HCEC 1CT (cell line): ENCODE measurements at places on chromosomes 16 and 17.

DNA sequence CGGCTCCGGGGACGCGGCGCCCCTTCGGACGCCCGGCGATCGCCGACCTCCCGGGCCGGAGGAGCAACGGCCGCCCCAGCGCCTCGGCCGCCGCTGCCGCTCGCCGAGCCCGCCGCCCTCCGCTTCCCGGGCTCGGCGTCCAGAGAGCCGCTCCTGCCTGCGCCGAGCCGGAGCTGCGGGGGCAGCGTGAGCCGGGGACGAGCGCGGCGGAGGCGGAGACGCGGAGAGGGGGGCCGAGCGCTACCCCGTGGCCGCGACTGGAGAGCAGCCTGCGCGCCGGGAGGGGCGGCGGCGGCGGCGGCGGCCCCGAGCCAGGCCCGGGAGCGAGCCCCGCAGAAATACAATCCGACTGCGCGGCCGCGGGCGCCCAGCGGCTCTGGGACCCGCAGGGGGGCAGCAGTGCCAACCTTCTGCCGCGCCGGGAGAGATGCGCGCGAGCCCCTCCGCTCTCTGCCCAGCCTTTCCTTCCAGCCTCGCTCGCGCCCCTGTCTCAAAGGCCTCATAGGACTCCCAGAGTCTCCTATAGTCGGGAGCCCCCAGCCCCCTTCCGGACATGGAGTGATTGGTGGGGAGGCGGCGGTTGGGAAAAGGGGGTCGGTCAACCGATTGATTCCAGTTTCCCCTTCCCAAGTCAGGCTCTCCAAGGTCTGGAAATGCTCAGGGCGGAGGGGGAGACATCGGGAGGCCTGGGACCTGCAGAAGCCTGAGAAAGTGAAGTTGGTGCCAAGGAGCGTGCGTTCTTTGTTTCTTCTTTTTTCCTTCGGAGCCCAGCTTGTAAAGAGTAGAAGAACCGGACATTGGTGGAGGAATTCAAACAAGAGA lies 1.0 kb upstream of the SDK2 start:
- DNase-seq: no peak

GRCh38 chr17:15516150-15516549 lies 47.1 kb downstream of the TVP23C start:
- peak; percentile 86 for DNase-seq

DNA sequence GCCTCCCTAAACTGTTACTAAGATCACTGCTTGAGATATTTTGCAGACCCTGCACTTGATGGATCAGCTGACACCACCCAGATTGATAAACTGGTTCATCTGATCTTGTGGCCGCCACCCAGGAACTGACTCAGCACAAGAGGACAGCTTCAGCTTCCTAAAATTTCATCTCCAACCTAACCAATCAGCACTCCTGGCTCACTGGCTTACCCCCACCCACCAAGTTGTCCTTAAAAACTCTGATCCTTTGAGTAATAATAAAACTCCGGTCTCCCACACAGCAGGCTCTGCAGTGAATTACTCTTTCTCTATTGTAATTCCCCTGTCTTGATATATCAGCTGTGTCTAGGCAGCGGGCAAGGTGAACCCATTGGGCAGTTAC lies 174.8 kb downstream of the UTP18 start:
- DNase-seq: no peak

- no peak for DNase-seq
These were observed 58.5 kb downstream of the TBC1D16 start for GRCh38 chr17:79977161-79977631.

- no peak for DNase-seq
These were observed 24.8 kb upstream of the RCVRN start for GRCh38 chr17:9929871-9930270.

DNA sequence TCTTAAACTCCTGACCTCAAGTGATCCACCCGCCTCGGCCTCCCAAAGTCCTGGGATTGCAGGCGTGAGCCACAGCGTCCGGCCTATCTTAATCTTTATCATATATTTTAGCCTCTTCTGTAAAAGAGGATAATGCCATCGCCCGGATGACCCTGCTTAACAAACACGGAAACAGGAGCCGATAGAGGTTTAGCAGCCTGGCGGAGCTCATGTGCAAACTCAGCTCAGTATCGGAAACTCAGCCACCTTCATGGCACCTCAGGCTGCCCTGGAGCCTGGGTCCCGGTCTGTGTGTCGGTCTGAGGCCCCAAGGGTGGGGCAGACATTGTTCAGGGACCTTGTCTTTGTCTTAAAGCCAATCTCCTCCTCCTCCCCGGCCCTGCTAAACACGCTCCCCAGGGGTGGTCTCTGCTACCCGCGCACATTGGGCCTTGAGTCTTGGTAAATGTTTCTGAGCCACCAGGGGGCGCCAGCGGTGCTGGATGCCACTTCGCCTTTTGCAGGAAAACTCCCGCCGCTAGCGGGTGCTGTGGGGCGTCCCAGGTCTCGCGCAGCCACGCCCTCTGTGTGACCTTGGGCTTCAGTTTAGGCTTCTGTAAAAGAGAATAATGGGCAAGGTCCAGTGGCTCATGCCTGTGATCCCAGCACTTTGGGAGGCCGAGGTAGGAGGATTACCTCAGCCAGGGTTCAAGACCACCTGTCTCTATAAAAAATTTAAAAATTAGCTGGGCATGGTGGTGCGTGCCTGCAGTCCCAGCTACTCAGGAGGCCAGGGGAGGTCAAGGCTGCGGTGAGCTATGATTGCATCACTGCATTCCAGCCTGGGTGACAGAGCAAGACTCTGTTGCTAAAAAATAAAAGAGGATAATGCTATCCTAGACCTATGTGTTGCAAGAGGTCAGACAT lies 2.7 kb downstream of the CETP start:
- DNase-seq: peak; percentile 92

- peak; percentile 99 for DNase-seq
These were observed 985 bp upstream of the SLFN12 start for GRCh38 chr17:35433075-35433894.

- DNase-seq: no peak
These were observed 35.9 kb upstream of the SMIM36 start for GRCh38 chr17:55546991-55547664.

GRCh38 chr16:12829096-12829888 lies 25.6 kb upstream of the CPPED1 start:
- no peak for DNase-seq

DNA sequence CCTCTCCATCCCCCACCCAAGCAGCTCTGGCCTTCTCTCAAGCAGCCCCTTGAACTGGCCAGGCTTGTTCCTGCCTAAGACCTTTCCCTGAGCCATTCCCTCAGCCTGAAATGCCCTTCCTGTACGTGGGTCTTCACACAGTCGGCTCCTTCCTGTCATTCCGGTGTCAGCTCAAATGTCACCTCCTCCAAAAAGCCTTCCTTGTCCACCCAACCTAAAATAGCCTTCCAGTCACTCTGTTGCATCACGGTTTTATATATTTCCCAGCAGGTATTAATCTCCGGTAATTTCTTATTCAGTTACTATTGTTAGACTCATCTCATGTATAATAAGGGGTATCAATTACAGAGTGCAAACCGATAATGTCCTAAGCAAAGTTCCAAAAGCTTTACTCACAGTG lies 51.8 kb downstream of the C17orf67 start:
- DNase-seq: no peak

DNA sequence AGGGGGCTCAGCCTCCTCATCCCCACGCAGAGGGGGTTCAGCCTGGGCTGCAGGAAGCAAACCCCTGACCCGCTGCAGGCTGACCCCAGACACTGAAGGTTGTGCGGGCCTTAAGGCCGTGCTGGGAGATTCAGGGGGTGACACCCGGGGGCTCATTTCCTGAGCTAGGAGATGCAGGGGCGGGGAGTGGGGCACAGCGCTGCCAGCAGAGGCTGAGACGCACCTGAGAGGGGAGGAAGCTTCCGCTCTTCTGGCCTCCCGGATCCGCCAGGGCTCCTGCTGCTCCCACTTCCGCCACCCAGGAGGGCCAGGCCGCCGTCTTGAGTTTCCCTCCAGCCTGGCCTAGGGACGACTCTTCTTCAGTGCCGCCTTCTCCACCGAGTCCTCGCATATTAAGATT lies 173.2 kb upstream of the FOXF1 start:
- DNase-seq: no peak

GRCh38 chr17:14032234-14032633 lies 37.1 kb upstream of the COX10 start:
- DNase-seq: no peak

- no peak for DNase-seq
These were observed 614.0 kb upstream of the CDH5 start for GRCh38 chr16:65752522-65752844.

GRCh38 chr16:14527411-14528044 lies 102.5 kb downstream of the PARN start:
- DNase-seq: peak; percentile 52

DNA sequence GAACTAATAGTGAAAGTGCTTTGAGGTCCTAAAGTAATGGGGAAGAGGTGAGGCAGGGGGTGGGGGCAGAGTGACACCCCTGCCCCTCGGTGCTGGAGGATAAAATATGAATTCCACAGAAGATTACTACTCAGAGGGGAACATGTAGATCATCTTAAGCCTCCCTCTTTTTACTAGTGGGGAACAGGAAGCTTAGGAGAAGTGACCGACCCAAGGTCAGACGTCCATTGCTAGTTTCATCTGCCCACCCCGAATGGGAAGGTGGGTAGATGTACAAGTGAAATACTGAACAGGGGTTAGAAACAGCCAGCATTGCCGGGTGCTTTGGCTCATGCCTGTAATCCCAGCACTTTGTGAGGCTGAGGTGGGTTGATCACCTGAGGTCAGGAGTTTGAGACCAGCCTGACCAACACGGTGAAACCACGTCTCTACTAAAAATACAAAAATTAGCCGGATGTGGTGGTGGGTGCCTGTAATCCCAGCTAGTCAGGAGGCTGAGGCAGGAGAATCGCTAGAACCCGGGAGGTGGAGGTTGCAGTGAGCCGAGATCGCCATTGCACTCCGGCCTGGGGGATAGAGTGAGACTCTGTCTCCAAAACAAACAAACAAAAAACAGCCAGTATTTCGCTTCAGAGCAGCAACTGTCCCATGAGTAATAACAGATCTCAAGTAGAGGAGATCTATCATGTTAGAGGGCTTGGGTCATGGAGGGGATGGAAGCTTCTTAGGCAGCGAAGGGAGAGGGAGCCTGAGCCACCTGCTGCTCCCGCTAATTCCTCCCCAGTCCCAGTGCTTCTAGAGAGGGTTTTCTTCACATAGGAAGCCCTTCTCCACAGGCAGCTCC lies 1.2 kb upstream of the NR1D1 start:
- DNase-seq: no peak

DNA sequence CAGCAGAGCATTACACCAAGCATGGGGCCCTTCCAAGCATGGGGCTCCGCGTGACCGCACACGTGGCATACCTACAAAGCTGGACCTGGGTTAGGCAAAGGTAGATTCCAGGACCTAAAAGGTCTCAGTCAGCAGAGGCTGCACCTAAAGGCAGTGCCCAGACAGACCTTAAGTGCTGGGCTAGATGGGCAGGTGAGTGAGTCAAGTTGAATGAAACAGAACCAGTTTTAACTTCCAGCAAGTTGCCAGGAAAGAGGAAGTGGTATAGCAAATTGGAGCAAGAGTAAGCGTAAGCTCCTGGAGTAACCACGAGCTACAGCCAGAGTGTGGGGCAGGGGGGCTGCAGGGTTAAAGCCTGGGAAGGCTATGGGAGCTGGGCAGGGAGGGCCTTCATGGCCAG lies 49.5 kb downstream of the SRCIN1 start:
- no peak for DNase-seq

- peak; percentile 67 for DNase-seq
These were observed 55.9 kb downstream of the MYO18A start for GRCh38 chr17:29124135-29124924.

GRCh38 chr16:66376577-66377305 lies 10.2 kb downstream of the CDH5 start:
- no peak for DNase-seq

GRCh38 chr17:3582915-3583314 lies 25.3 kb upstream of the TRPV3 start:
- no peak for DNase-seq
